OCI-M1 (cell line): ENCODE measurements at places on chromosomes 2 and 18.
A peak's percentile ranks its signal among the peaks of the same experiment; 100 is the strongest.

- no peak for DNase-seq
Observed at GRCh38 chr2:228180181-228181097, 1.0 kb downstream of the SPHKAP start.

DNA sequence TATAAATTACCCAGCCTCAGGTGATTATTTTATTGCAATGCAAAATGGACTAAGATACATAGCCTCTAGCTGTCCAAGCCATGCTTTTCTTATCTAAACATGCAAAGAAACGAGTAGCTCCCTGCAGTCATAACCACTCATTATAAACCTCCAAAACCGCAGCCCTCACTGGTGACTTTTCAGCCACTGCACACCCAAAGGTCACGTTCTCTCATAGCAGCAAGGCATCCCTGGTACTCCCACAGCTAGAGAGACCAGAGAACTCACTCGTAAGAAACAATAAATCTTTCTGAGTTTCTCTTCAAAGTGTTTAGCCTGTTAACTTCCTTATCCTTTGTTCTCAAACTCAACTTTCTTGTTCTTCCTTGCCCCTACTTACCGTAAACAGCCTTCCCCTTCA lies 28.5 kb upstream of the RALBP1 start:
- DNase-seq: no peak

- no peak for DNase-seq
Observed at GRCh38 chr2:180722551-180723239, 257.7 kb upstream of the UBE2E3 start.

GRCh38 chr2:178450774-178451525 lies at the start of the genes PJVK and PRKRA:
TSS of gene PJVK (plus strand) at chr2:178451378. CDS start at chr2:178453410, 2,032 bp downstream.
TSS of gene PRKRA (minus strand) at chr2:178451175. CDS start at chr2:178451030, 145 bp downstream.
- DNase-seq: peak; percentile 97

GRCh38 chr2:171346723-171347557 lies 86.8 kb downstream of the METTL8 start:
- no peak for DNase-seq

GRCh38 chr2:56981554-56981953 lies 797.8 kb downstream of the CCDC85A start:
- no peak for DNase-seq

DNA sequence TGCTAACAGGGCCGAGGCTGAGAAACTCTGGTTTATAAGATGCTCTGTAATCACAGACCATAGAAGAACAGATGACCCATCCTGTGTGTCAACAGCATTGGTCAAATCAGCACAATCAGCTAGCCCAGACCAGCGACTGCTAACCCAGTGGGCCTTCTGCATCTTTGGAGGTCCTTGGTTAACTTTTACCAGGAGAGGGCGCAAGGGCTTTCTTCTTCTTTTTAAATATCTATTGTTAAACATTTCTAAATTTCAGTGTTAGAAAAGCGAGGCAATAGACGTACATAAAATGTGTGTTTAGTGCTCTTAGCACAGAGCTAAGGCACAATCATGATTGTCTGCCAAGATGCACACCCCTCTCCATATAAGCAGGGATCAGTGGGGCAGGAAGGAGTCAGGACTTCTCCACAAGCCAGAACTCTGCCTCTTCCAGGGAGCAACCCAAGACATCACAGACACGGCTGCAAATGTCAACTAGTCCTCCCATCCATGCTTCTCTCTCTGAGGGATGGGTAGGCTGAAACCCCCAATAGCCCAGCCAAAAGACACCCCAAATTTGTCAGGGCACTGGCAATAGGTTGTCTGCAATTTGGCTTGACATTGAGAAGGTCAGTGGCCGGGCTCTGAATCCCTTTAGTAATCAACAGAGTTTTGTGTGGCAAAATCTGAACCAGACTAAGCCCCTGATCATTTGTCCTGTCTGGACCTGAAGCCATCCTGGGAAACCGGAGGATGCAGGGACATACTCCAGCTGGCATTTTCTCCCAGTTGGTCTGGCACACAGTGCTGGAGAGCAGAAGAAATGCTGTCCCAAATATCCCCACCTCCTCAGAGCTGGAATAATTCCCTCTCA lies 188.2 kb downstream of the BCL2 start:
- peak; percentile 79 for DNase-seq

DNA sequence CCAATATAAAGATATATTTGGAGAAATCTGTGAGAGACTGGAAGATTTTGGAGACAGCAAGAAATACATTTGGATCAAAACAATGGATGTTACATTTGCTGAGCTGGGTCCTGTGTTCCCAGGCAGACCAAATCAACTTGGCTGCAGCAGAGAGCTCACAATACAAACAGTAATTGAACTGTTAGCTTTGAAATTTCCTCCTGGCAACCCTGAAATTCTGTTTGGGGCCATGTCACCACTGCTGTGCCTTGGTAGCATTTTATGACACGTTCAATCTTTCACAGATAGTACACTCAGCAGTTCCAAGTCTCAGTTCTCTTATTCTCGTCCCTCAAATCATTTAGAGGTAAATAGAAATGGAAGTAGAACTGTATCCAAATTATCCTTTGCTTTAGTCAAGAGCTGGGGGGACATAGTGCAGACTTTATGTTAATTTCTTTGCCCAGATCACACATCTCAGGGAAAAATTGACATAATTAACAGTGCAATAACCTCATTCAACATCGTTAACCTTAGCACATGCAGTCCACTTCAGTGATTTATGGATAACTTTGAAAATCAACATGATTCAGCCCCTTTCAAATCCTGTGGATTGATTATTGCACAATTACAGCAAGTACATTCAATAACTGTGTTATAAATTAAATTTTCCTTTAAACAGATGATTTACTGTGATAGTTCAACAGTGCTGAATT lies 277.4 kb upstream of the MC4R start:
- no peak for DNase-seq

- DNase-seq: no peak
Observed at GRCh38 chr2:237766340-237766739, 32.2 kb upstream of the RBM44 start.

GRCh38 chr18:80202264-80202998 lies 44.9 kb downstream of the PARD6G start:
- DNase-seq: no peak

- no peak for DNase-seq
Observed at GRCh38 chr18:57409650-57410049, 25.5 kb upstream of the ONECUT2 start.

- DNase-seq: no peak
Observed at GRCh38 chr2:134335601-134336000, 81.7 kb downstream of the MGAT5 start.

GRCh38 chr2:198880421-198880820 lies 577.3 kb downstream of the SATB2 start:
- DNase-seq: no peak

DNA sequence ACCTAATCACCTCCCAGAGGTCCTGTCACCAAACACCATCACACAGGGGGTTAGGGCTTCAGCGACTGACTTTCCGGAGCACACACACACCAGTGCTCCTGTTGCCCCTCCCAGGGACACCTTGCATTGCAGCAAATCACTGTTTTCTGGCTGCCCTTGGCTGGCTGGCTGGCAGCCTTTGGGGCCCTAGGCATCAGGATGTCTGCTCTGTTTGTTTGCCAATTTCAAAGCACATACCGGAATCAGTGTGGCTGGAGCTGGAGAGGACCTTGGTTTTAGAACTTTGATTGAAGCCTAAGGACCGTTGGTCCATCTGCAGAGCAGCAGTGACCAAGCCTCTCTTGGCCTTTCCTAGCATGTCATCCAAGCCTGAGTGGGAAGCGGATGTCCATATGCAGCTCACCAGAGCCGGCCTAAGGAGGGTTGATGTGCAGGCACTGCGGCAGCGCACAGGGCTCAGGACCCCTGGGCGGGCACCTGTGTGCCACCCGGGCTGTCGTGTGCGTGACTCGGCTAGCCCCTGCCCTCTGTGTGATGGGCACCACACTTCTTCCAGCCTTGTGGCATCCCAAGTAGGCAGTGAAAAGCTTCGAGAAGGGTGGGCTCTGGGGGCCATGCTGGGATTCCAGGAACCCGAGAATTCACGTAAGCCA lies 62.1 kb downstream of the GBX2 start:
- no peak for DNase-seq

DNA sequence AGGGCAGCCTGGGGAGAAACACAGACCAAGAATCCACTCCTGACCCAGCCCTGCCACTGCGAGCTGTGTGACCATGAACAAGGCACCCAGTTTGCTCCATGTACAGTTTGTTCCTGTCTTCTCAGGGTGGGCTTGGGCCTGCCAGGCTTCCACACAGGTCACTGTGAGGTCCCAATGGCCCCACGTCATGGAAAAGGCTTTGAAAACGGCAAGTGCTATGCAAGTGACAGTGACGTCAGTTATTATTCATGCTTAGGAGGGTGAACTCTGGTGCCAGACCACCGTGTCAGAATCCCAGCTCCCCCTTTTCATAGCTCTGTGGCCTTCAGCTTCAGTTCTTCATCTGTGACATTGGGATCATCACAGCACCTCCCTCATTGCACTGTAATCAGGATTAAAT lies 87.1 kb downstream of the TNS1 start:
- DNase-seq: no peak

DNA sequence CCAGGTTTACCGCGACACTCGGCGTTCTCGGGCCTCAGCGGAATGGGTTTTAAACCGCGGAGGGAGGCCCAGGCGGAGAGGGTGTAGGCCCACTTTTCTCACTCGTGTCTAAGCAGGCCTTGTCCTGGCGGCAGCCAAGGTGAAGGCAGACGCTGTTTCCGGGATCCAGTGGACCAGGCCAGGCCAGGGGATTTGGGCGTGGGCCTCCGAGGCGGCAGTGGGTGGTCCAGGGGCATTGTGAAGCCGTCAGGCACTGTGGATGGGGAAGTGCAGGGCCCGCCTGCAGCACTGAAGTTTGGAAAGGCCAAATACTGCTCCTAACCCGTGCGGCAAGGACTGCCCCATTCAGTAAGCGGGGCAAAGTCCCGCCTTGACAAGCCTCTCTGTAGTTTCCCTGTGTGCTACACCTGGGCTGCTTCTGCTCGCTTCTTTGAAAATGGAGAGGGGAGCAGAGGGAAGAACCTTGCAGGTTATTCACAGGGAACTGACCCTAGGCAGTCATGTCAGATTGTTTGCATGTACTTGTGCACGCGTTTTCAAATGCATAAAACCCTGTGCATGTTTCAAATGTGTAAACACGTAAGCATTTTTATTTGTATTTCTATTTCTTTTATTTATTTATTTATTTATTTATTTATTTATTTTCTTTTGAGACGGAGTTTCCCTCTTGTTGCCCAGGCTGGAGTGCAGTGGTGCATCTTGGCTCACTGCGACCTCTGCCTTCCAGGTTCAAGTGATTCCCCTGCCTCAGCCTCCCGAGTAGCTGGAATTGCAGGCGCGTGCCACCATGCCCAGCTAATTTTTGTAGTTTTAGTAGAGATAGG lies 7.5 kb upstream of the DLX2 start:
- no peak for DNase-seq

DNA sequence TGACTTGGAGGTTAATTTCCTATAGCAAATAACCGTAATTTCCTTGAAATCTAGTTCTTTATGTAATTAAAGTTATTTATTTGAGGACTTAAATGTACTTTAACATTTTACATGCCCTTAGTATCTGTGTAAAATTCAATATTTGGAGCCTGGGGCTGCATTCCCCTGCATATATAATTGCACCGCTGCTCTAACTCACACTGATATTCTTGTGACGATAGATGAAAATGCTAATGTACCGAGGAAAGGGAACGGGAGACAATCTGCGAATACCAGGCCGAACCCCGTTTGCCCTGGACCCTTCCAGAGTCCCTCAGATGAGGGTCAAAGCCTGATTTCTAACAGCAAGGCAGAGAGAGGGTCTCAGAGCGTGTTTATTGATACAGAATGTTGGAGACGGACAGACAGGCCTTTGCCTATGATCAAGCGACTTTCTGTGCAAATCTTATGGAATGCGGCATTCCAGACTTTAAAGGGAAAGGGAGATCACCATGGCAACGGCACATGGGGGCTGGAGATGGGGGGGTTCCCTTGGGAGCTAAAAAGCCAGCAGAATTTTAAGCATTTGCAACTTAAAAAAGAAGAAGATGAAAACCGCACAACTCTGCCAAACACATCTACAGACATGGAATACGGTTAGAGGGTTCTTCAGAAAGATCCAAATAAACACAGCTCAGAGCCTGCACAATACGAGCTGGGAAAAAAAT lies 57.6 kb upstream of the TWIST2 start:
- no peak for DNase-seq

DNA sequence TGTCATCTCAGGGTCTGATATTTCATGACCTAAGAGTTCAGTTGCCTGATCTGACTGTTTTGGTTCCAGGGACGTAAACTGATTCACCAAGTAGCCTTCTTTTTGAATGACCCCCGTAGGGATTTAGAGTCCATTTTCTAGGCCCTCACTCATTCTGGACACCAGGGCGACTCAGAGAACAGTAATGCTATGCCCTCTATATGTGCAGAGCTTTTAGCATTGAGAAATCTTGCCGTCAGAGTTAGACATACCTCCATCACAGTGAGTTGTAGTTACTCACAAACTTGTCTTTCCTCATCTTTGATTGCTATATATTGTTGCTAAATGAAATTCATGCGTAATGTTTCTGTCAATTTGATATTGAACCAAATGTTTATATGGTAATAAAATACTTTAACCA lies 92.3 kb downstream of the OSBPL6 start:
- no peak for DNase-seq

- DNase-seq: no peak
Observed at GRCh38 chr18:36085195-36085594, 17.8 kb upstream of the RPRD1A start.

DNA sequence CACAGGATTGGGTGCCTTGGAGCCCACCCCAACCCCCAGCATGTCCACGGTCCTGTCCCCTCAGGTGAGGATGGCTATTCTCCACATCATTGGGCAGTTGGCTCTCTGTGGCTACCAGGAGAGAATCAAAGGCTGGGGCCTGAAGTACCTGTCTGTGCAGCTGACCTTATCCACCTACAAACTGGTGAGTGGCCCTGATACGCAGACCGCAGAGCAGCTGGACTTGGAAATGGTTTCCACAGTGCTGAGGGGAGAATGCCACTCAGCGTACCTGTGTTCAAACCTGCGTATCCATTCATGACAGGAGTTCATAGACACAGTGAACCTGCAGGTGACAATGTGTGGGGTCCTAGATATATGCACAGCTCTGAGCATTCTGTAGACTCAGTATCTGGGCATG lies 21.6 kb downstream of the MROH2A start:
- DNase-seq: no peak

- DNase-seq: no peak
Observed at GRCh38 chr2:105934467-105934866, 189.8 kb downstream of the NCK2 start.

DNA sequence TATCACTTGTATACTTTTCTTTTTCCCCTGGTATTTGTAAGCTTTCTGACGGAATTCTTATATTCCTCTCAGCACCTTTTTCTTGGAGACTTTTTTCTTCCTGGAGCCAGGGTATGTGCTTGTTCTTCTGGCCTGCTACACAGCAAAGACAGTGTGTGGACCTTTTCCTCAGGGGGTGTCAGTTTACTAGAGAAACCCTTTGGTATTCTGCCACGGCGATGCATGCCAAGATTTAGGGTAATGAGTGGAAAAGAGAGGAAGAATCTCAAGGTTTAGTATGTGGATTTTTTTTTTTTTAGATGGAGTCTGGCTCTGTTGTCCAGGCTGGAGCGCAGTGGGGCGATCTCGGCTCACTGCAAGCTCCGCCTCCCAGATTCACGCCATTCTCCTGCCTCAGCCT lies 152.2 kb downstream of the PHLPP1 start:
- no peak for DNase-seq

GRCh38 chr2:1770566-1771380 lies 26.5 kb upstream of the PXDN start:
- no peak for DNase-seq

- DNase-seq: peak; percentile 30
Observed at GRCh38 chr18:62323483-62324180, 1.5 kb upstream of the TNFRSF11A start.

GRCh38 chr2:48469731-48470130 lies 60.2 kb upstream of the STON1 start:
- no peak for DNase-seq

GRCh38 chr2:31563273-31563839 lies 17.4 kb downstream of the SRD5A2 start:
- no peak for DNase-seq
